ENCODE measurements at places on chromosomes 1 and 21.
A peak's percentile ranks its signal among the peaks of the same experiment; 100 is the strongest.

GRCh38 chr1:17023102-17023501 is 11.4 kb upstream of the ATP13A2 start:
- no peak for DNase-seq
- H3K4me3 ChIP-seq = no peak overlapping the region
- no peak overlapping the region for H3K27ac ChIP-seq
- H3K27me3 ChIP-seq = no peaks in the 10 kb centered on the region

- DNase-seq = no peak
- H3K27ac ChIP-seq = no peak overlapping the region
- H3K36me3 ChIP-seq = no peaks in the 10 kb centered on the region
- no peaks in the 10 kb centered on the region for H3K27me3 ChIP-seq
- H3K4me1 ChIP-seq = no peaks in the 10 kb centered on the region
- H3K4me3 ChIP-seq = no peak overlapping the region
Measured at GRCh38 chr1:226482975-226483700, 65.4 kb upstream of the STUM start.

GRCh38 chr1:4975856-4976255 is 321.4 kb downstream of the AJAP1 start:
- H3K4me3 ChIP-seq = no peak overlapping the region
- H3K4me1 ChIP-seq = no peaks in the 10 kb centered on the region
- H3K27me3 ChIP-seq = no peaks in the 10 kb centered on the region
- no peak for DNase-seq
- no peaks in the 10 kb centered on the region for H3K36me3 ChIP-seq

DNA sequence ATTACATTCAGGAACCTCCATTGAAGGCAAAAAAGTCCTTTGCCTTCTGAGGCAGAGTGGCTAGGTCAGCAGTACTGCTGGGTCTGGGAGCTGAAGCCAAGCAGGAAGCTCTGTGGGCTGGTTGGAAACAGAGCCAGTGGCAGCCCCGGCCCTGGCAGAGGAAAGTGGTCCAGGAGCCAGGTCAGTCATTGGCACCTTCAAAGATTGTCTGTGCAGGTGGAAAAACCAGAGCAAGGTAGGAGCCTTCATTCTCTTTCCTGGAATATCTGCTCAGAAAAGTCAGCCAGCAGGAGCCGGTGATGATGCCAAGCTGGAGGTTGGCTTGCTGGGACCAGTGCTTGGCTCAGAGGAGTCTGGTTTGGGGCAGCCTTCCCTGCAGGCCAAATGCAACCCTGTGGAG is 12.5 kb upstream of the DISP3 start:
- no peak for DNase-seq
- no peaks in the 10 kb centered on the region for H3K36me3 ChIP-seq
- H3K4me1 ChIP-seq = no peaks in the 10 kb centered on the region
- H3K27ac ChIP-seq = no peak overlapping the region
- H3K4me3 ChIP-seq = no peak overlapping the region

GRCh38 chr1:32900956-32901822 is at the start of gene TMEM54:
Gene TMEM54 (minus strand): TSS chr1:32901389. CDS start chr1:32901238, 151 bp downstream.
- no peaks in the 10 kb centered on the region for H3K36me3 ChIP-seq
- no peak for DNase-seq
- H3K4me3 ChIP-seq = peak within 1 kb of the TSS; percentile 82
- H3K4me1 ChIP-seq = peaks cover 9% of the 10 kb centered on the region
- H3K27me3 ChIP-seq = no peaks in the 10 kb centered on the region

- H3K4me3 ChIP-seq = no peak within 1 kb of the TSS
- no peaks in the 10 kb centered on the region for H3K27me3 ChIP-seq
- DNase-seq = no peak
- H3K27ac ChIP-seq = peak within 1 kb of the TSS; percentile 55
Measured at GRCh38 chr1:154191990-154192461, at the start of gene TPM3. Gene TPM3 (minus strand): TSS chr1:154192100. CDS start chr1:154192018, 82 bp downstream.

- no peak for DNase-seq
- no peak overlapping the region for H3K4me3 ChIP-seq
- no peak overlapping the region for H3K27ac ChIP-seq
- H3K36me3 ChIP-seq = no peaks in the 10 kb centered on the region
- H3K27me3 ChIP-seq = no peaks in the 10 kb centered on the region
- H3K4me1 ChIP-seq = no peaks in the 10 kb centered on the region
Measured at GRCh38 chr1:48225579-48225978, 3.1 kb downstream of the SLC5A9 start.

DNA sequence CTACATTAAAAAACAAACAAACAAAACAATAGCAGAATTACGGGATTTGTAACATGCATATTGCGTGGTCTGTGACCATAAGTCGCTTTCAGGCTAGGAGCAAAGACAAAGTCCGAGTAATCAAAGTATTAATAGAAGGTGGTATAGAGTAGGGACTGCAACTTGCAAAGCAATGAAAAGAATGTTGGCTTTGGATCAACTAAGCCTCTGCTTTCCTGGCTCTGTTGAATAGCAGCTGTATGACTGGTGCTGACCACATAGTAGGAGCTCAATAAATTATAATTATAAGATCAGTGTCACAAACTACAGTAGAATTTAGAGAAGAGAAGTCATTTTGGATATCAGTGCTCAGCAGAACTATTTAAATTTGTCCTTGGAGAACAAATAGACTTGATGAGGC is 586.4 kb downstream of the DPYD start:
- H3K4me1 ChIP-seq = no peaks in the 10 kb centered on the region
- no peaks in the 10 kb centered on the region for H3K27me3 ChIP-seq
- DNase-seq = no peak

DNA sequence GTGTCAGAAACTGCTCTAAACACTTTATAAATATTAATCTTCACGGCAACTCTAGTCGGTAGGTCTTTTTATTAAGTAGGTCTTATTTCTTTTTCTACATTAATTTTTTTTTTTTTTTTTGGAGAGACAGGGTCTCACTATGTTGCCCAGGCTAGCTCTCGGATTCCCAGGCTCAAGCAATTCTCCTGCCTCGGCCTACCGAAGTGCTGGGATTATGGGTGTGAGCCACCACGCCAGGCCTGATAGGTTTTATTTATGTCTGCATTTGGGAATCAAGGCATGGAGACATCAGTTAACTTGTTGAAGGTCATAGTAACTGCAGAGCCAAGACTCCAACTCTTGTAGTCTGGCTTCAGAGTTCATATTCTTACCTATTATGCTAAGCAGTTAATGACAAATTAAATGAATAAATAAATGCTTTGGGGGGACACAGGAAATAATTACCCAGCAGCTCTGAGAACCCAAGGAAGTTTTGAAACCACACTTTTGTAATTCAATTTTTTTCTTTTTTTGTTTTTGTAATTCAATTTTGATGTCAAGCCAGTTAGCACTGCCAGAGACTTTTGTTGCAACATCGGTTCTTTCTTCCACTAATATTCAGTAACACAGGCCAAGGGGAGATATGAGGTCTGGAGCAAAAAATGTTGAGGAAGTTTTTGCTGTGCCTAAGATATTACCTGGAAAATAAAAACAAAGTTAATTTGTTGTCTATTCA is 9.4 kb upstream of the UAP1 start:
- H3K27me3 ChIP-seq = no peaks in the 10 kb centered on the region
- no peak for DNase-seq
- H3K4me3 ChIP-seq = no peak overlapping the region
- H3K27ac ChIP-seq = peak overlapping the region; percentile 72
- H3K36me3 ChIP-seq = no peaks in the 10 kb centered on the region
